ENCODE measurements at places on chromosomes 6 and 20. TPM values are rescaled to one million over a fixed set of nuclear protein-coding genes. Genes with fewer than 3 reads are reported as not detected.

Gene SLC16A10
- total RNA-seq, result 6.2 TPM

DNA sequence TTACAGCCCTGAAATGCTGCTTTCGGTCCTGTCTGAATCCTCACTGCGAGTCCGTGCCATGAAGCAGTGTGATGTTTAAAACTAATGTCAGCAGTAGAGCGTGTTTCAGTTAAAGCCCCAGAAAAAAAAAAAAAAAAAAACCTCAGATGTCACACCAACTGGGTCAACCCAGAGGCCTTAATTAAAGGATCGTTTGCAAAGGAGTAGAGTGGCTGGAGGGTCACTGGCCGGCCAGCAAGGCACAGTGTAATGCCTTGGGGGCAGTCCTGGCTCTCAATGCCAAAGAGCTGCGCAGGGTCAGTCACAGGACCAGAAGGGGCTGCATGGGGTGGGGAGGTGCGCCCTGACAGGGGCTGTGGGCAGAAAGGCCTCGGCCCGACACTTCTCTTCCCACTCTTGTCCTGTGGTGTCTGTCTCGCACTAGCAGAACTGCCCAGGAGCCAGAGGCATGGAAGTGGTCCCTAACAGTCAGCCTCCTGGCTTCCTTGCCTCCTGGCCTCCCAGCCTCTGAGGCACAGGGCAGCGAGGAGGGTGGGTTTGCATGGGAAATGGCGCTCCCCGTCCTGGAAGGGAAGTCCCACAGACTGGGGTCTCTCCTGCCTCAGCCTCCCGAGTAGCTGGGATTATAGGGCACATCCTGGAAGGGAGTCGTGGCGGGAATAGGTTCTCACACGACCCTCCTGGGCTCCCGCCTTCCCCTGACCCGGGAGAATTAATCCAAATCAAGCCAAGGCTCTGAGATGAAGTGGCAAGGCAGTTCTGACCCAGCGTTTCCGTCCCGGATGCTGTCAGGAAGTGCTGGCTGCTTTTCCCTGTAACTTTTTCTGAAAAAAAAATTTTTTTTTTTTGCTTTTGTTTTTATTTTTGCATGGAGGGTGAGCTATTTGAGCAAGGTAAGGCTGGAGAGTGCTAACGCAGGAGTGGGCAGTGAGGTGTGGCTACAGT, 53.7 kb upstream of the MPC1 start:
- peak overlapping the region; percentile 48 for H3K27ac ChIP-seq
- peaks cover 18% of the 10 kb centered on the region for H3K4me1 ChIP-seq
- no peak overlapping the region for H3K4me3 ChIP-seq
- DNase-seq, result no peak

DNA sequence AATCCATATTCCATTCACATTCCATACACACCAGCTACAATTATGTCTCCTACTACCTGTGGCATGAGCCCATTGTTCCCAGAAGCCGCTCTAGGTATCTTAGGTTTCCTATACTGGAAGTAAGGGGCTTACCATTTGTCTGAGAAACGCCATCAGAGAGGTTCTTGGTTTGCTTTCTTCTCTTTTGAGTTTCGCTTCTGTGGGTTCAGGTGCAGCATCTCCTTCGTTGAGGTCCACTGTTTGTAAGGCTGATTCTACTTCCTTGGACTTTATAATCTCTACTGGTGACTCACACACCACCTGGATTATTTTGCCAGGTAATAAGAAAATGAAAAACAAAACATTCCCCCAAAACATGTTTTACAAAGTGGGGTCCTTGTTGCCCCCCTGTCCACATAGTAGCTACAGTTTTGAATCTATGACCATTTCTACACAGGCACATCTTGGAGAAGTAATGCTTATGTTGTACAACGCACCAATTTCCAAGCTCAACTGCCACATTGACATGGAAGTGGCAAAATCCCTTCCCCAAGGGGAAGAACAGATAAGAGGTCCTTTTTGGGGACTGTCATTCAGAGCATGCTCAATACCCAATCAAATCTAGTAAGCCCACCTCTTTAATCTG, 103.5 kb downstream of the BCAS1 start:
- no peak overlapping the region for H3K27ac ChIP-seq
- H3K4me1 ChIP-seq, result no peaks in the 10 kb centered on the region
- no peak for DNase-seq
- peaks cover 5% of the 10 kb centered on the region for H3K27me3 ChIP-seq

DNA sequence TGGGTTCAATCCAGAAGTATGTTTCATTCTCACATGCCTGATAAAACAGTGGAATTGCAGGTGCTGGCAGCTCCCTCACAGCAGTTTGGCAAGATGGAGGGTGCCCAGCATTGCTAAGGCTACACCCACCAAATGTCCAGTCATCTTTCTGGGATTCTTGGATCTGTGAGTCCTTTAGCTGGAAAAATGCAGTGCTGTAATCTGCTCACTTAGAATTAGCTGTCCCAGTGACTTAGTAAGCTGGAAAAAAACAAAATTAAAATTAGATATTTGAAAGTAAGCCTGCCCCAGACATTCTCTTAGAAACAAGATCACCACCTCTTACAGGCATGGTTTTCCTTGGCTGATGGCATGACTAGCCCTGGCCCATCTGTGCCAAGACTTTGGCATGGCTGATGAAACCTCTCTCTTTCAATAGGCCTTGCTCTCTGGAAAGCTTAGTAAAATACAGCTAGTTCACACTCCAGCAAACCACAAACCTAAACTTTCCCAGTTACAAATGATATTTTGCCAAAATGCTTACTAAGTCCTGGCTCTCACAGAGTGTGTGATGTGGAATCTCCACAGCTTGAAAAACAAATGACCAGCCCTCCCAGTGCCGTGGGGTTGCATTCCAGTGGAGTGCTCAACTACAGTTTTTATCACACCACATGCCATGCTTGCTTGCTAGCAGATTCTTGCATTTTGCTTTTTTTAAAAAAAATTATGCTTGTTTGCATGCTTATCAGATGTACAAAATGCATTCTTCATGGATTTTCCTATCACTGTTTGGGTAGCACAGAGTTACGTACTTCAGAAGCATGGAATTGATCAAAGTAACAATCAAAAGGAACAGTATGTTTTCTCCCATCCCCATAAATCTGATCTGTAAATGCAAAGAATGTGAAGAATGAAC, 261.5 kb downstream of the EYA4 start:
- H3K4me1 ChIP-seq, result no peaks in the 10 kb centered on the region
- H3K27ac ChIP-seq, result no peak overlapping the region
- no peak for DNase-seq
- H3K36me3 ChIP-seq, result no peaks in the 10 kb centered on the region
- peaks cover 9% of the 10 kb centered on the region for H3K27me3 ChIP-seq
- no peak overlapping the region for H3K4me3 ChIP-seq

DNA sequence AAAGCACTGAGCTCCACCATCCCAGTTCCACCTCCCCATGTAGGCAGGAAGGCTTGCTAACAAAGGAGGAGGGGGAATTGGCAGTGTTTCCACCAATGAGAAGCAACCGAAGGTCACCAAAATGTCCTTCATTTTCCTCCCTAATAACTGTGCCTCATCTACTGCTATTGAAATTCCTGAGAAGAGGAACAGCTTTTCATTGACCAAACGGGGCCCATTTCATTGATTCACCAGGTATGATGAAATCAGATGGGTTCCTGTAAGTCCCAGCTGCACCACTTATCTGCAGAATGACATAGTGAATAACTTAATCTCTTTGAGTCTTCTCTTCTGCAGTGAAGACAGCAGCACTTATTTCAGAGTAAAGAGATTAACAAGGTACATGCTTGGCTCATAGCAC, 17.3 kb downstream of the TREM1 start:
- peaks cover 3% of the 10 kb centered on the region for H3K4me1 ChIP-seq
- no peak overlapping the region for H3K4me3 ChIP-seq
- no peak for DNase-seq
- no peak overlapping the region for H3K27ac ChIP-seq
- H3K27me3 ChIP-seq, result no peaks in the 10 kb centered on the region

Gene DOK5
- total RNA-seq, result 2.1 TPM

- no peaks in the 10 kb centered on the region for H3K4me1 ChIP-seq
- H3K27ac ChIP-seq, result no peak overlapping the region
- no peak overlapping the region for H3K4me3 ChIP-seq
- no peak for DNase-seq
Measured at GRCh38 chr6:120556491-120556890, 777.8 kb downstream of the TBC1D32 start.

- peaks cover 27% of the 10 kb centered on the region for H3K4me1 ChIP-seq
- no peaks in the 10 kb centered on the region for H3K36me3 ChIP-seq
- H3K4me3 ChIP-seq, result no peak overlapping the region
- peaks cover 14% of the 10 kb centered on the region for H3K27me3 ChIP-seq
- peak; percentile 62 for DNase-seq
- H3K27ac ChIP-seq, result no peak overlapping the region
Measured at GRCh38 chr6:57267586-57268293, 45.6 kb upstream of the RAB23 start.

DNA sequence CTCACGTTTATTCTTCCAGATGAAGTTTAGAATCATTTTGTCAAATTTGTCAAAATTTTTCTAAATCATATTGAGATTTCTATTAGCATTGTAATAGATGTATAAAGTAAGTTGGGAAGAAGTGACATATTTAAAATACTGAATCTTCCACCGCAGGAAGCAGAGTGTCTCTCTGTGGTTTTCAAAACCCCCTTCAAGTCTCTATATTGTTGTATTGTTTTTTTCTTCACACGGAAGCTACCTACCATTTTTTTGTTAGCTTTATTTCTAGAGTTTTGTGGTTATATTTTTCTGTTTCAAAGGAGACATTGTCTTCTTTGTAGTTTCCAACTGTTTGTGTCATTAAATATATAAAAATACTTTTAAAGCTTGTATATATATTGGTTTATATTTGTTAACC, 188.6 kb downstream of the ZDHHC14 start:
- H3K36me3 ChIP-seq, result no peaks in the 10 kb centered on the region
- H3K27me3 ChIP-seq, result no peaks in the 10 kb centered on the region
- H3K4me1 ChIP-seq, result peaks cover 19% of the 10 kb centered on the region
- H3K27ac ChIP-seq, result no peak overlapping the region
- no peak for DNase-seq

Gene SLC17A2
- 0.07 TPM for total RNA-seq

DNA sequence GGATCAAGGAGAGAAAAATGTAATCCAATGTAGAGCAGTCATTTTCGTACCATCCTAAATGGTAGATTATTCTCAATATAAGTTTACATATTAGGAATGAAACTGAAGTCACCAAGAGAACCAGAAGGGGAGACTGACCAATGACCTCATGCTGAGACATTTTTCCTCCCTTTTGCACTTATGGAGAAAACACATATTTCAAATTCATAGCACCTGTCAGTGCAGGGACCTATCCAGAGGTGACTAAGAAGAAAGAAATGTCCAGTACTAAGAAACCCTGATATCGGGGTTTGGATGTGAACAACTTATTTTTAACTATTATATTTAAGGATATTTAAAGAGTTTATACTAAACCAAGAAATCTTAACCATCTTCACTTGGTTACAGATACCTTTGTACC, 16.6 kb upstream of the LYRM2 start:
- H3K27me3 ChIP-seq, result no peaks in the 10 kb centered on the region
- H3K4me3 ChIP-seq, result no peak overlapping the region
- DNase-seq, result no peak
- H3K36me3 ChIP-seq, result peaks cover 51% of the 10 kb centered on the region
- H3K27ac ChIP-seq, result no peak overlapping the region

DNA sequence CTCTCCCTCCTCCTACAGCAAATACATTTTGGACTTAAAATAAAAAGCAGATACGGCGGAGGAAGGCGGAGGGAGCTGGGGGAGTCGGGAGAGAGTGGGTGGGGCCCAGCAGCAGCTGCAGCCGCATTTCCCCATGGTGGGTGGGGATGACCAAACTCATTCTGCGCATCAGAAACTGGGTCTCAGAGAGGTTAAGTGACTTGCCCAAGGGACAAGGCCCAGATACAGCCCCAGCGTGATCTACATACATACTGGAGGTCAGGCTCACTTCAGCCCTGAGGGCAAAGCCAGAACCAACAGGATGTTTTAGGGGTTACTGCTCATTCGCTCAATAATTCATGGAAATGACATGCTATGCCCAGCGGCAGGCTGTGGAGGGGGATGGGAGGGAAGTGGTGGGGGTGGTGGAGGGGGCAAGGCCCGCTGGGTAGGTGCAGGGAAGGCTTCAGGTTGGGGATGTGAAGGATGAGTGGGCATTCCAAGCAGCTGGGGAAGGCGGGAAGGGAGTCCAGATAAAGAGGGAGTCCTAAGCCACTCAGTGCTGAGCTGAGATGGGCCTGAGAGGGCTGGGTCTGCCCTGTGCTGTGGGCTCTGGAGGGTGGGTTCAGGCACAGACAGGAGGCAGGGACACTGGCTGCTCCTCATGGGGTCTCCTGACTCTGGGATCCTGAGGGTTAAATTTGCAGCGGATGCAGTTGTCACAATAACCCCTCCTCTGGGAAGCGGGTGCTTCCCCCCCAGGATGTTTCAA, 31.0 kb downstream of the DLGAP4 start:
- H3K36me3 ChIP-seq, result no peaks in the 10 kb centered on the region
- H3K4me1 ChIP-seq, result peaks cover 5% of the 10 kb centered on the region
- no peak overlapping the region for H3K4me3 ChIP-seq

- no peak overlapping the region for H3K4me3 ChIP-seq
- H3K4me1 ChIP-seq, result no peaks in the 10 kb centered on the region
- no peaks in the 10 kb centered on the region for H3K27me3 ChIP-seq
- no peak for DNase-seq
- no peak overlapping the region for H3K27ac ChIP-seq
Measured at GRCh38 chr6:81693266-81693665, 59.2 kb downstream of the TENT5A start.

Gene WASF1
- total RNA-seq, result 4.6 TPM

DNA sequence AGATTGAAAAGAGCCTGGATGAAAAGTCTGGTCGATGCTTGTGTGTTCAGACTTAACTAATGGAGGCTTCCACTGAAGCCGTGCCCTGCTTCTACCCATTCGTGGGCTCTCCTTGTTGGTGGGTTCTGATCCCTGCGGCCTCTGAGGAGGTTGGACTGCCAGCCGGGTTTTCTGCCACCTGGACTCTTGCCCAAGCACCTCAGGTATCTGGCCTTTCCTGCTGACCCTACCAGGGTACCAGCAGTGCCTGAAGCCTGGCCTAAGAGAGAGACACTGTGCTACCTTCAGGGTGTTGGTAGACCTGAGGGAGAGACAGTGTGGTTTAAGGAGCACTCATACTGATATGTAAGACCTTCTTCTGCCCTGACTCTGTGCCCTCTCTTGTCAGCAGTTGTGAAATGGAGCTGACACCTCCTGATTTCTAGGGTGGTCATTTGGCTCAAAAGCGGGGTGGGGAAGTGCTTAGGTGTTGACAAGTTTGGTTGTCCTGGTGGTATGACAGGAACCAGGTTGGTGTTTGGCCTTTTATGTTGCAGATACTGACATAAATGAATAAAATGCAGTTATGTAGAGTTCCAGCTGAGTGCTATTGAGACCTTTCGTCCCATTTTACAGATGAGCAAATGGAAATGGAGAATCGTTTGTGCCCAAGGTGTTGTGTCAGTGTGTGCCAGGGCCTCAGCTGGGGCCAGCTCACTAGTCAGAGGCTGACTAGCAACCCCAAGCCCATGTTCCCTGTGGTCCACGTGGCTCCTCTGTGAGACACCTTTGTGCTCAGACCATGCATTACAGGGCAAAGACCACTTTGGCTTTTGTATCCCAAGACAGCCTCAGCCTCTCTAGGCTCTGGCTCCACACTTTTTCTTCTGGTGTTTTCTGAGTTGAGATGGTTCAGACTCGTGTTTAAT, 3.1 kb downstream of the PLCG1 start:
- DNase-seq, result peak; percentile 63
- peaks cover 75% of the 10 kb centered on the region for H3K4me1 ChIP-seq
- H3K4me3 ChIP-seq, result peak overlapping the region; percentile 86

Gene GSTA1
- not detected for total RNA-seq

GRCh38 chr6:170485159-170485558, 67.9 kb downstream of the PSMB1 start:
- H3K27ac ChIP-seq, result no peak overlapping the region
- H3K36me3 ChIP-seq, result no peaks in the 10 kb centered on the region
- no peaks in the 10 kb centered on the region for H3K4me1 ChIP-seq

Gene MAN1A1
- total RNA-seq, result 15.3 TPM

- H3K27ac ChIP-seq, result no peak overlapping the region
- H3K27me3 ChIP-seq, result no peaks in the 10 kb centered on the region
- H3K4me1 ChIP-seq, result no peaks in the 10 kb centered on the region
- H3K36me3 ChIP-seq, result no peaks in the 10 kb centered on the region
Measured at GRCh38 chr6:34928695-34929094, 39.6 kb downstream of the ANKS1A start.

Gene CST4
- not detected for total RNA-seq

All from activated CD4-positive, alpha-beta T cell treated with anti-CD3 and anti-CD28 coated beads for 36 hours (primary cell).